ENCODE measurements at places on chromosomes 5 and 9. TPM values are rescaled to one million over a fixed set of nuclear protein-coding genes. Genes with fewer than 3 reads are reported as not detected.
A peak's percentile ranks its signal among the peaks of the same experiment; 100 is the strongest.

Gene ISL1
- total RNA-seq, result 9.8 TPM

Gene CDC20B
- not detected for total RNA-seq

Gene ABHD17B
- 42.1 TPM for total RNA-seq

Gene FOXD4
- total RNA-seq, result 0.77 TPM

Gene CCNO
- total RNA-seq, result not detected

Gene RAD1
- total RNA-seq, result 43.6 TPM

Gene ANKRD31
- 0.39 TPM for total RNA-seq

Gene ABLIM3
- 2.4 TPM for total RNA-seq

GRCh38 chr5:118888556-118888955, 99.8 kb downstream of the DTWD2 start:
- DNase-seq, result no peak
- H3K36me3 ChIP-seq, result no peaks in the 10 kb centered on the region
- no peak overlapping the region for H3K4me3 ChIP-seq

DNA sequence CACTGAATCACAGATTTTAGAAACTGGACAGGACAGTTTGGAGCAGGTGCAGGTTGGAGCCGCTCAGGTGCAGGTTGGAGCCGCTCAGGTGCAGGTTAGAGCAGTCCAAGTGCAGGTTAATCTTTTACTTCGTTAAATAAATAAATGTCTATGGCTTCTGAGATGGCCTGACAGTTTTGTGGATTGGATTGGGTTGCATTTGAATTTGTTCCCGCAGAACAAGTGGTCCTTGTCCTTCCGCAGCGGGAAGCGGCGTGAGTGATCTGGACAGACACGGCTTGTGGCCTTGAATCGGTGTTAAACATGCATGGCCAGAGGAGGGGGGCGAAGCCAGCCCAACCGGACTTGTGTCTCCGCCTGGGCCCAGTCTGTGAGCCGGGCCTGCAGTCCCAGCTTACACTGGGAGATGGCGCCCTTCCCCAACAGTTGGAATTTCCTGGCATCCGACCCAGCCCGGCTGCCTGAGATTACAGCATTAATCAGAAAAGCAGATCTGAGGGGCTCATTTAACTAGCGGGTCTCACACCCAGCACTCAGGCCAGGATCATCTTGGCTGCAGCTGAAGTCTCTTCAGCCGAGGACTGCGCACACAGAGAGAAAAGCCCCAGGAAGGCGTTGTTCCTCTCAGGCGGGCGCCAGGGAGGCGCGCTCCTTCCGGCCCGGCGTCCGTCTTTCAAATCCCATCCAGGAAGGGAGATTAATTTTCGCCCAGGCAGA, 1.5 kb upstream of the OLFM1 start:
- DNase-seq, result peak; percentile 95
- H3K27me3 ChIP-seq, result peaks cover 61% of the 10 kb centered on the region
- peak overlapping the region; percentile 84 for H3K4me3 ChIP-seq
- H3K36me3 ChIP-seq, result no peaks in the 10 kb centered on the region
- H3K27ac ChIP-seq, result no peak overlapping the region

GRCh38 chr9:5025416-5025815, 40.3 kb downstream of the JAK2 start:
- H3K4me1 ChIP-seq, result no peaks in the 10 kb centered on the region
- peaks cover 31% of the 10 kb centered on the region for H3K36me3 ChIP-seq
- H3K27ac ChIP-seq, result peak overlapping the region; percentile 21

GRCh38 chr9:14882090-14882489, 28.1 kb downstream of the FREM1 start:
- H3K27me3 ChIP-seq, result no peaks in the 10 kb centered on the region
- DNase-seq, result no peak
- peaks cover 55% of the 10 kb centered on the region for H3K4me1 ChIP-seq

DNA sequence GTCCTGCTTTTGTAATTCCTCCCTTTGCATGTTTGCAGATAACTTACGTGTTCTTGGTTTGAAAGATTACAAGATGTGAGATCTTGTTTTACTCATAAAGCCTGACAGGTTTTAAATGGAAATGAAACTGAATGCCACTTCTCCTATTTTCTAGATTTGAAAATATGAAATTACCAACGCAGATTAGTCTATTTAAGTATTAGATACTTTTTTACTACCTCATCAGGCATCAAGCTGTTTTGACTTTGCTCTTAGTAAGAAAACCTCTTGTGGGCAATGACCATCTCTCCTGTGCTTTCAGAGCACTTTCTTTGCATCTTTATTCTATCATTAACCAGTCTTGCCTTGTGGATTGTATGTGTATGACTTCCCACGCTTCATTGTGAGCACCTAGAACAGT, 3.5 kb downstream of the DMXL1 start:
- H3K4me1 ChIP-seq, result peaks cover 33% of the 10 kb centered on the region
- peak overlapping the region; percentile 64 for H3K4me3 ChIP-seq
- H3K27me3 ChIP-seq, result no peaks in the 10 kb centered on the region
- H3K36me3 ChIP-seq, result peaks cover 2% of the 10 kb centered on the region
- no peak overlapping the region for H3K27ac ChIP-seq

GRCh38 chr9:89773170-89773569, 168.4 kb downstream of the GADD45G start:
- H3K27me3 ChIP-seq, result no peaks in the 10 kb centered on the region
- H3K4me3 ChIP-seq, result no peak overlapping the region
- H3K36me3 ChIP-seq, result no peaks in the 10 kb centered on the region
- no peak overlapping the region for H3K27ac ChIP-seq
- no peak for DNase-seq

- H3K4me1 ChIP-seq, result no peaks in the 10 kb centered on the region
- H3K4me3 ChIP-seq, result no peak overlapping the region
- H3K27me3 ChIP-seq, result no peaks in the 10 kb centered on the region
- no peak overlapping the region for H3K27ac ChIP-seq
These were observed 100.4 kb downstream of the VPS13A start for GRCh38 chr9:77277719-77278118.

- peak overlapping the region; percentile 84 for H3K27ac ChIP-seq
- H3K36me3 ChIP-seq, result peaks cover 11% of the 10 kb centered on the region
- H3K27me3 ChIP-seq, result no peaks in the 10 kb centered on the region
- DNase-seq, result no peak
- peak overlapping the region; percentile 54 for H3K4me3 ChIP-seq
- peaks cover 27% of the 10 kb centered on the region for H3K4me1 ChIP-seq
These were observed 48.7 kb downstream of the SLC36A1 start for GRCh38 chr5:151496041-151496484.

DNA sequence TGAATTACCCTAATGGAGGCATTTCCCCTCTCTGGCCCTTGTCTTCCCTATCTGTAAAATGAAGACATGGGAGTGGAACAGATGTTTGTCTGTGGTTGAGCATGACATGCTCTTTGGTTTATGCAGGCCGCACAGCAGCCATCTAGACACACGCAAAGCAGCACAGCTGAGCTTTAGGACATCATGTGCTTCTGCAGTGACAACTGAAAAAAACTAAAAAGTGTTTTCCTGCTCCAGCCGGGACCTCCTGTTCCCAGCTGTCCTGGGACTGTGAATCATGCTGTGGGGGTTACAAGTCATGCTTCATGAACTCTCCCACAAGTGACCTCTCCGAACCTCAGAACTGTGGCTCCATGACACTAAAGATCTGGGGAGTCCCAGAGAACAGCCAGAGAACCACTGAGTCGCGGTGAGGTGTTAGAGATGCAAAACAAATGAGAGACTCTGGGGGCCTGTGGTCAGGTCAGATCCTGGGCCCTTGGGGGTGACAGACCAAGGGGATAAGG, 1.7 kb downstream of the SMIM3 start:
- no peaks in the 10 kb centered on the region for H3K36me3 ChIP-seq
- no peak for DNase-seq
- H3K4me1 ChIP-seq, result peaks cover 15% of the 10 kb centered on the region
- H3K4me3 ChIP-seq, result peak overlapping the region; percentile 52
- H3K27ac ChIP-seq, result no peak overlapping the region
- peaks cover 33% of the 10 kb centered on the region for H3K27me3 ChIP-seq

- no peaks in the 10 kb centered on the region for H3K36me3 ChIP-seq
- no peaks in the 10 kb centered on the region for H3K27me3 ChIP-seq
- peak overlapping the region; percentile 78 for H3K27ac ChIP-seq
- DNase-seq, result no peak
- no peak overlapping the region for H3K4me3 ChIP-seq
These were observed 104.0 kb downstream of the ATP10B start for GRCh38 chr5:160747987-160748386.

DNA sequence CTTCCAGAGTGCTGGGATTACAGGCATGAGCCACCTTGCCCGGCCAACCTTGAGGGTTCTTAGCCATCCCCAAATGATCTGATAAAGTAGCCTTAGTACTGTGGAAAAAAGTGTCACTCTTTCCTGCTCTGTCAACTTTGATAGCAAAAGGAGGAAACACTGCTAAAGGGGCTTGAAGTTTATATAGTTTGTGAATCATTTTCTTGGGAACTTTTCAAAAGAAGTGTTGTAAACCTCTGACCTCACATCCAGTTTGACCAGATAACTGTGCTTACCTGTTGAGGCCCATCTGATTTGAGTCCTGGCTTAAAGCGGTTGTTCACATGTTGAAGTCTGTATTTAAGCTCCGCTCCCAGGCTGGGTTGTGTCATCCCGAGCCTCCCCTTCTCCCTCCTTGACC, 303.3 kb downstream of the DOCK8 start:
- no peak overlapping the region for H3K4me3 ChIP-seq
- no peak overlapping the region for H3K27ac ChIP-seq
- DNase-seq, result no peak
- H3K36me3 ChIP-seq, result peaks cover 4% of the 10 kb centered on the region
- H3K27me3 ChIP-seq, result no peaks in the 10 kb centered on the region

DNA sequence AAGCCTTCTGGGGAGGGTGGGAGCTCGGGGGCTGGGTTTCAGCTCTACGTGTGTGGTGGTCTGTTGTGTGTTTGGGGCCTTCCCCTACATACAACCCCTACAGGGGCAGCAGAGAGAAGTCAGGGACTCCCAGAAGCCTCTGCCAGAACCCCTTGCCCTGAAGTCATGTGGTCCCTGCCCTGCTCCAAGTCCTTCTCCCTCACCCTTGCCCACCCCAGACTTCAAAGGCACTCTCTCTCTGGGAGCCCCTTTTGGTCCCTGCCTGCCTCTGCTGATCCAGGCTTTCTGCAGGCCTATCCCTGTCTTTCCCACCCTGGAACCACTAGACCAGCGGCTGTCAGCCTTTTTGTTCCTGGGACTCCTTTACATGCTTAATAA, 61.1 kb upstream of the PSD2 start:
- no peaks in the 10 kb centered on the region for H3K36me3 ChIP-seq
- H3K27ac ChIP-seq, result peak overlapping the region; percentile 99
- H3K27me3 ChIP-seq, result no peaks in the 10 kb centered on the region
- H3K4me3 ChIP-seq, result peak overlapping the region; percentile 74
- peak; percentile 41 for DNase-seq

GRCh38 chr5:14983666-14984441, 112.3 kb upstream of the ANKH start:
- no peak overlapping the region for H3K27ac ChIP-seq
- H3K27me3 ChIP-seq, result no peaks in the 10 kb centered on the region
- DNase-seq, result no peak

DNA sequence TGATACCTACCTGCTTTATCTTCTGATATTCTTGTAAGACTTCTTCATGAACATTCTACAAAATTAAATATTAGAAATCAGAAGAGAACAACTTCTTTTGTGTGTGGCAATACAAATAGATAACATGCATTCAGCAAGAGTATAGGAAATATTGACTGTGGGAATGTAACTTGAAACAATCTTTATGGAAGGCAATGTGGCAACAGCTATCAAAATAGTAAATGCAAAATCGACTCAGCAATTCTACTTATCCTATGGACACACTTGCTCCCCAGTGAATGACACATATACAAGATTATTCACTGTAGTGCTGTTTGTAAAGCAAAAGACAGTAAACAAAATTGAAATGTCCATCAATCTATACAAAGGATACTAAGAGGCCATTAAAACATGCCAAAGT, 66.5 kb upstream of the GLRX start:
- no peak for DNase-seq
- H3K27ac ChIP-seq, result no peak overlapping the region
- H3K4me1 ChIP-seq, result peaks cover 6% of the 10 kb centered on the region
- no peaks in the 10 kb centered on the region for H3K36me3 ChIP-seq
- H3K4me3 ChIP-seq, result no peak overlapping the region

GRCh38 chr9:82563094-82563493, 499.8 kb downstream of the RASEF start:
- no peak for DNase-seq
- no peak overlapping the region for H3K27ac ChIP-seq
- no peaks in the 10 kb centered on the region for H3K27me3 ChIP-seq
- no peak overlapping the region for H3K4me3 ChIP-seq

GRCh38 chr5:43358726-43359125, 45.5 kb upstream of the HMGCS1 start:
- H3K4me1 ChIP-seq, result no peaks in the 10 kb centered on the region
- no peak overlapping the region for H3K4me3 ChIP-seq
- DNase-seq, result no peak
- H3K27me3 ChIP-seq, result no peaks in the 10 kb centered on the region

DNA sequence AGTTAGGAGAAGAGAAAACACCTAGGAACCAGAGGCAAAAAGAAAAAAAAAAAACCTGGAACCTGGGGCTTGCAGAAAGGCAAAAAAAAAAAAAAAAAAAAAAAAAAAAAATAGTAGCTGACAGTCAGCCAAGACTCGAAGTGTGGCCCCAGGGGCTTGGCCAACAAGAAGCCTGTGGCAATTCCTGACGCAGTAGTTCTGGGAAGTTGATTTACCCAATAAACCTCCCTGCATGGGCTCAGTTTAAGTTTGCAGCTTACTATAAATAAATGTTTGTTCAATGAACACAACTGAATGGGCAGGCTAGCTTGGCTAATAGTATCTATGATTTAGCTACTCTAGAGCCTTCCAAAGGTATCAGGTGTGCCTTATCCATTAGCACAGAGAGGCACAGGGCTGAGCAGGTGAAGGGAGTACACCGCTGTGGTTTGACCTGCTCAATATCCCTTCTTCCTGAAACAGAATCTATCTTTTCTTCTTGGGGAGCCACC, 21.3 kb upstream of the GLRX start:
- DNase-seq, result no peak
- H3K27ac ChIP-seq, result no peak overlapping the region
- no peaks in the 10 kb centered on the region for H3K36me3 ChIP-seq
- H3K4me1 ChIP-seq, result no peaks in the 10 kb centered on the region
- H3K27me3 ChIP-seq, result no peaks in the 10 kb centered on the region
- H3K4me3 ChIP-seq, result no peak overlapping the region

DNA sequence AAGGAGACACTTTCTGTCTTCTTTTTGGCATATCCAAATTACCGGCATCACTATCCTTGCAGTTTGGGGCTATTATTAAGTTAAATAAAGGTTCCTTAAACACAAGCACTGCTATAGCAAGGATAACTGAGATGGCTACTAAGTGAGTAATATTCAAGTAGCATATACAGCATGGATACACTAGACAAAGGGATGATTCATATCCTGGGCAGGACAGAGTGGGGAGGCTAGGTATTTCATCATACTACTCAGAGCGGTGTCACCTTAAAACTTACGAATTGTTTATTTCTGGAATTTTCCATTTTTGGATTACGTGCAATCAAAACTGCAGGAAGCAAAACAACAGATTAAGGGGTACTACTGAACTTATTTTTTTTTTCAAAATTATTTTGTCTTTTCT, 54.1 kb downstream of the FER start:
- DNase-seq, result no peak
- H3K4me3 ChIP-seq, result no peak overlapping the region
- no peaks in the 10 kb centered on the region for H3K27me3 ChIP-seq
